Breast epithelium (tissue), 4 donors: ENCODE measurements at places on chromosomes 3 and 15.
A peak's percentile ranks its signal among the peaks of the same experiment; 100 is the strongest.

- H3K27ac ChIP-seq, result no peak overlapping the region
- H3K4me1 ChIP-seq, result no peaks in the 10 kb centered on the region
- no peaks in the 10 kb centered on the region for H3K36me3 ChIP-seq
- H3K4me3 ChIP-seq, result no peak overlapping the region
Measured at GRCh38 chr3:139774560-139775302, 97.0 kb upstream of the NMNAT3 start.

DNA sequence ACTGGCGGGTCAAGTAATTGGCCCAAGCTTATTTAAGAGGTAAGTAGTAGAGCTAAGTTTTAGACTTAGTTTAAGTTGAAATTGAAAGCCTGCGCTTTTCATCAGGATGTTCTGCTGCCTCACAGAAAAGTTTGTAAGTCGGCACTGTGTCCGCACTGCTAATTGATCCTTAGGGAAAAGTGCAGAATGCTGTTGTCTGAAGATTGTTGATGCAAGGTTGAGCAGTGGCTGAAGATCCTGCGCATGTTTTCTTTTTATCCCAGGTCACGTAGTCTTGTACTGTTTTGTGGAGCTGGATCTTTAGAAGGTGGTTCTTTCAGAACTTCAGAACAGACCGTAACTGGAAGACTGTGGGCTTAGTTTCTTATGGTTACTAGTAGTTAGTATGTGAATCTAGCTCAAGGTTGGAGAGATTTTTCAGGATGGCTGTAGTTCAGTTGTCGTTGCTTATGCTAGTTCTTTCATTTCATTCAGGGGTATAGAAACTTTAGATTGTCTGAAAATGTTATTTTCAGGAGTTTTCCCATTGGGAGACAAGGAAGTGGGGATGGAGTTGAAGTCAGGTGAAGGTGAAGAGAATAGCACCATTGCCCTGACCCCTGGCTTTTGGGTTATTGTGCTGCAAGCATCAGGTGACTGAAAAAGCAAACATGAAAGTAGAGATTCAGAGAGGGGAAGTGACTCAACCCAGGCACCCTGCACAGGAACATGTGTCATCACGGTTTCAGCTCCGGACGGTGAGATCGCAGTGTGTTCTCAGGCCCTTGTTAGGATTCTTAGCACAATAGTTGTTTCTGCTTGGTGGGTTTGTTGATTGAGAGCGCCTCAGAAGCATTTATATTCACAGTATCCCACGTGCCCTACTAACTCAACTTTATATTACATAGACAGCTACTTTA lies 32.8 kb downstream of the AKAP13 start:
- peak overlapping the region; percentile 35 for H3K27ac ChIP-seq
- H3K36me3 ChIP-seq, result no peaks in the 10 kb centered on the region
- peak; percentile 31 for DNase-seq
- no peaks in the 10 kb centered on the region for H3K27me3 ChIP-seq

GRCh38 chr15:71777216-71777943 lies 33.0 kb upstream of the NR2E3 start:
- DNase-seq, result no peak
- no peak overlapping the region for H3K27ac ChIP-seq
- no peaks in the 10 kb centered on the region for H3K27me3 ChIP-seq
- no peaks in the 10 kb centered on the region for H3K36me3 ChIP-seq
- H3K4me3 ChIP-seq, result no peak overlapping the region

DNA sequence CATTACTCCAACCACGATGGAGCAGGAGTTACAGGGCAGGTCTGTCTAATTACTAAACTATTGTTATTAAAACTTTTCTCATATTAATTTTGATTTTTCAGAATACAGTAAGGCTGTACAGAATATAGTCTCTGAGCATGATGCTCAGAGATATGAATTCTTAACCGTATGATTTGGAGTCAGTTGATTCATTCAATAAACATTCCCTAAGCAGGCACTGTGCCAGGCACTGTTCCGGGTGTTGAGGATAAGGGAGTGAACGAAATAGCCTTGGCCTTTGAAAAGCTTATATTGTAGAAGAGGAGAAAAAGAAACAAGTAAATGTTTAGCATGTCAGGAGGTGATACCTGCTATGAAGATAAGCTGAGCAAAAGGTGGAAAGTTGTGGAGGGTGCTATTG lies 187.3 kb downstream of the KCNAB1 start:
- peak; percentile 48 for DNase-seq
- H3K36me3 ChIP-seq, result no peaks in the 10 kb centered on the region
- no peak overlapping the region for H3K27ac ChIP-seq
- no peak overlapping the region for H3K4me3 ChIP-seq

- no peak overlapping the region for H3K4me3 ChIP-seq
- no peak overlapping the region for H3K27ac ChIP-seq
- DNase-seq, result no peak
Measured at GRCh38 chr3:46888705-46889104, 11.2 kb downstream of the PTH1R start.

- no peak for DNase-seq
- no peaks in the 10 kb centered on the region for H3K36me3 ChIP-seq
- no peaks in the 10 kb centered on the region for H3K27me3 ChIP-seq
Measured at GRCh38 chr3:103657756-103658155, 1222.9 kb downstream of the ZPLD1 start.

- no peaks in the 10 kb centered on the region for H3K4me1 ChIP-seq
- no peak overlapping the region for H3K4me3 ChIP-seq
- no peak for DNase-seq
- no peak overlapping the region for H3K27ac ChIP-seq
- H3K36me3 ChIP-seq, result no peaks in the 10 kb centered on the region
- H3K27me3 ChIP-seq, result no peaks in the 10 kb centered on the region
Measured at GRCh38 chr15:99906793-99907192, 173.6 kb upstream of the LYSMD4 start.

DNA sequence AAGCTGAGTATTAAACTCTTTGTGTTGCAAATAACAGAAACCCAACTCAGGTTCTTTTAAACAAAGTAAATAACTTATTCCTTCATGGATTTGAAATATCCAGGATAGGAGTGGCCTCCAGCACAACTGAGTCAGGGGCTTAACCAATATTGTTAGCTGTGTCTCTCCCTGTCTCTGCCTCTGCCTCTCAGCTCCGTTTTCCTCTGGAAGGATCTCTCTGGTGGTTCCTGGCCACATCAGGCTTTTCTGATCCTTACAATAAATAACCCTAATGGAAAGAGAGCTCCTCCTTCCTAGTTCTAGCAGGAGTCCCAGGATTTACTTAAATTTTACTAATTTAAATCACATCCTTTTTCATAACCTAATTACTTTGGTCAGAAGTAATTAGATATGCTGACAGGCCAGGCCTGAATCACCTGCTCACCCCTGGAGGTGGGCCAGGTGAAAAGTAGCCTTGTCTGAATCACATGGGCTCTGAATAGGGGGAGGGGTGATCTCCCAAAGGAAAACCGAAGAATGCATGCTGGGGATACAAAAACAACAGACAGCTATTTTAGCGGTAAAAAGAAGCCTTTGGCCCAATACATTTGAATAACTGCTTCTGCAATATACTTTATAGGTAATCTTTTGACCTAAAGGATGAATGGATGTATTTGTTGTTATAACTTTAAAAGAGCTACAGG lies 75.4 kb downstream of the REC114 start:
- no peaks in the 10 kb centered on the region for H3K36me3 ChIP-seq
- H3K27ac ChIP-seq, result no peak overlapping the region
- H3K27me3 ChIP-seq, result no peaks in the 10 kb centered on the region
- no peak for DNase-seq

DNA sequence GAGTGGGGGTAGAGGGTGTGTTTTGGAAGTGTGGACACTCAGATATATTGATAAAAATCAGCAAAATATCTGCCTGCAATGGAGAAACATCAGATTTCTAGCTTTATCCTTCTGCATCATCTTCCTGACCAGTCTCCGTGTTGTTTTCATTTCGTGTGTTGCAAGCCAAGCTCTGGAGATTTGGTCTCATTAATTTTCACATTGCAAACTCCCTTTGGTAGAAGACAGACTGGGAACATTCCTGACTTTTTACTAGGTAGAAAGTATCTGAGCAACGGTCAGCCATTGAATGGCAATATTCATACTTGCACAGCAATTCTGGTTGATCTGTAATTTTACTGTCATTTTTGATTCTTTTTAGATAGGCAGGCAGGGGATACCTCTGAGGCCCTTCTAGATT lies 30.4 kb downstream of the FSTL1 start:
- no peaks in the 10 kb centered on the region for H3K36me3 ChIP-seq
- no peaks in the 10 kb centered on the region for H3K27me3 ChIP-seq

GRCh38 chr3:9111417-9111816 lies 138.0 kb downstream of the SRGAP3 start:
- H3K36me3 ChIP-seq, result no peaks in the 10 kb centered on the region
- H3K4me3 ChIP-seq, result no peak overlapping the region
- no peak overlapping the region for H3K27ac ChIP-seq
- DNase-seq, result no peak
- H3K4me1 ChIP-seq, result no peaks in the 10 kb centered on the region

GRCh38 chr15:49200347-49200746 lies 30.3 kb downstream of the GALK2 start:
- no peak for DNase-seq
- H3K36me3 ChIP-seq, result peaks cover 6% of the 10 kb centered on the region
- no peaks in the 10 kb centered on the region for H3K27me3 ChIP-seq
- H3K4me3 ChIP-seq, result no peak overlapping the region

GRCh38 chr3:151203051-151203420 lies at the start of gene GPR171:
GPR171 (minus strand) TSS chr3:151203216; CDS start chr3:151199386, 3,830 bp downstream.
- H3K4me1 ChIP-seq, result no peaks in the 10 kb centered on the region
- DNase-seq, result no peak
- H3K27ac ChIP-seq, result no peak within 1 kb of the TSS
- no peak within 1 kb of the TSS for H3K4me3 ChIP-seq

- H3K27ac ChIP-seq, result no peak overlapping the region
- H3K4me1 ChIP-seq, result no peaks in the 10 kb centered on the region
- H3K27me3 ChIP-seq, result no peaks in the 10 kb centered on the region
Measured at GRCh38 chr3:94359996-94360395, 297.1 kb downstream of the NSUN3 start.

GRCh38 chr15:41966920-41967465 lies 5.4 kb downstream of the EHD4 start:
- no peaks in the 10 kb centered on the region for H3K36me3 ChIP-seq
- H3K4me1 ChIP-seq, result no peaks in the 10 kb centered on the region
- H3K4me3 ChIP-seq, result no peak overlapping the region
- H3K27ac ChIP-seq, result peak overlapping the region; percentile 82
- no peaks in the 10 kb centered on the region for H3K27me3 ChIP-seq

DNA sequence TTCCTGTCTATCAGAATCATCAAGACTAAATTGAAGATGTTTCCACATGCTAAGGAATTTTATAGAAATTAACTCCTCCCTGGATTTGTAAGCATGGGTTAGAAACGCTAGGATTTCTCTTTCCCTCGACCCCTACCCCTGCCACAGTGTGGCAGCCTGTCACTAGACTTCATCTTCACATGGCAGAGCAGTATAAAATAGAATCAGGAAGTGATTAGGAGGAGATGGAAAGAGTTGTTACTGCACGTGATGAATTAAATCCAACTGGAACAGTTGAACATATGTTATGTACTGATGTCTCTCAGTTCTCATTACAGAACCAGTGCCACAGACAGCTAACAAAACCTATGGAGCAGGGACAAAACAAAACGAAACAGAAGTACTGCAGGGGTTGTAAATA lies 130.0 kb upstream of the BNIP2 start:
- no peak for DNase-seq
- H3K4me1 ChIP-seq, result no peaks in the 10 kb centered on the region
- no peaks in the 10 kb centered on the region for H3K36me3 ChIP-seq
- H3K27ac ChIP-seq, result no peak overlapping the region
- H3K4me3 ChIP-seq, result no peak overlapping the region

GRCh38 chr3:58630076-58630709 lies 36.4 kb downstream of the FAM3D start:
- no peaks in the 10 kb centered on the region for H3K36me3 ChIP-seq
- peak; percentile 35 for DNase-seq
- peak overlapping the region; percentile 71 for H3K27ac ChIP-seq
- H3K4me1 ChIP-seq, result no peaks in the 10 kb centered on the region
- H3K27me3 ChIP-seq, result no peaks in the 10 kb centered on the region

DNA sequence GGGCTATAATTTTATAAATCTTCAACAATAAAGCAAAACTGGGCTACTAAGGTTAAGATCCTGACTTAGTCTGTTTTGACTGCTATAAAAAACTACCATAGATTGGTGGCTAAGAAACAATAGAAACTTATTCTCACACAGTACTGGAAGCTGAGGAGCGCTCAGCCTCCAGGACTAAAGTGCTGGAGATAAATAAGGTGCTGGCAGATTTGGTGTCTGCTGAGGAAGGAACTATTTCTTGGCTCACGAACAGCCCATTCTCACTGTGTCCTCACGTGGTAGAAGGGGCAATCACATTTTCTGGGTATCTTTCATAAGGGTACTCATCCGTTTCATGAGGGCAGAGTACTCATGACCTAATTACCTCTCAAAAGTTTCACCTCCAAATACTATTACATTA lies 166.8 kb upstream of the CBLB start:
- no peaks in the 10 kb centered on the region for H3K4me1 ChIP-seq
- H3K27me3 ChIP-seq, result no peaks in the 10 kb centered on the region
- DNase-seq, result no peak
- H3K27ac ChIP-seq, result no peak overlapping the region
- no peaks in the 10 kb centered on the region for H3K36me3 ChIP-seq
- H3K4me3 ChIP-seq, result no peak overlapping the region

GRCh38 chr3:41600616-41601015 lies 361.3 kb downstream of the ULK4 start:
- no peaks in the 10 kb centered on the region for H3K27me3 ChIP-seq
- DNase-seq, result no peak
- H3K4me3 ChIP-seq, result no peak overlapping the region
- H3K36me3 ChIP-seq, result no peaks in the 10 kb centered on the region
- H3K4me1 ChIP-seq, result no peaks in the 10 kb centered on the region

DNA sequence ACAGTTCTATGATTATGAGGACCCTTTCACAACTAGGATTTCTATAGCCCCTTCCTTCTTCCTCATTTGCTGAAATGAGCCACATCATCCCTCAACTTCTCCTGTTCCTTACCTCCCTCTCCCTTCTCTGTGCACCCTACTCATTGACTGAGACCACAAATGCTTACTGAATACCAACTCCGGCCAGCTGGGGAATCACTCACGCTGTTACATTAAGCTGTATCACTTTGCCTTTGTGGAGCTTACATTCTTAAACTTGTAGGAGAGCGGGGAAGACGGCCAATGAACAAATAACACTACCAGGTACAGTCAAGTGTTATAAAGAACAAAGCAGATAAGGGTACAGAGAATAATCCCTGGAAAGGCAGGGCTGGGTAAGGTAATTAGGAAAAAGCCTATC lies 5.7 kb downstream of the SUCLG2 start:
- no peak for DNase-seq
- H3K27ac ChIP-seq, result no peak overlapping the region

- no peak overlapping the region for H3K27ac ChIP-seq
- H3K4me1 ChIP-seq, result no peaks in the 10 kb centered on the region
- no peaks in the 10 kb centered on the region for H3K36me3 ChIP-seq
Measured at GRCh38 chr15:62094388-62094787, 27.6 kb downstream of the C2CD4A start.

DNA sequence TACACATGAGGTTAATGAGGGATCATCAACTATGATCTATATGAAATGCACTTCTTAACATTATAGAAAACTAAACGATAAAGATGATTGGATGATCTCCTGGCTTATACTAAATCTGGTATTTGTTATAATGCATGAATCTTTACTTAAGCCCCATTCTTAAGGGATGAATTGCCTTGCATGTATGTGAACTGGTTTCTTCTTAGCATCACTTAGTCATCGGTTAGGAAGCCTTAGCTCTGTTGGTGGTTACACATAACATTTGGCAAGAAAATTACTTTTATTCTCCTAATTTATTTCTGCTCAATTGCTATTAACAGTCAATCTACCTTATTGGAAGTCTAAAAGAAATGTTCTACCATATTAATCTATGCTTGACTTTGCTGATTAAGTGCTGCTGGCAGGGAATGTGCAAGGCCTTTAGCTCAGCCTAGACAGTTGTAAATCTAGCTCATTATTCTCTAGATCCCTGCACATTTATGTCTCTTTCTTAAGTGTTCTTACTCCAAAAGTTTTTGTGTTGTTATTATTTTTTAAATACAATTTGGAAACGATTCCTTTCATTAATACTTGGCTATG lies 356.0 kb downstream of the ZPLD1 start:
- H3K27ac ChIP-seq, result no peak overlapping the region
- no peak overlapping the region for H3K4me3 ChIP-seq
- H3K4me1 ChIP-seq, result no peaks in the 10 kb centered on the region
